ENCODE measurements at places on chromosomes 6 and 20.

DNA sequence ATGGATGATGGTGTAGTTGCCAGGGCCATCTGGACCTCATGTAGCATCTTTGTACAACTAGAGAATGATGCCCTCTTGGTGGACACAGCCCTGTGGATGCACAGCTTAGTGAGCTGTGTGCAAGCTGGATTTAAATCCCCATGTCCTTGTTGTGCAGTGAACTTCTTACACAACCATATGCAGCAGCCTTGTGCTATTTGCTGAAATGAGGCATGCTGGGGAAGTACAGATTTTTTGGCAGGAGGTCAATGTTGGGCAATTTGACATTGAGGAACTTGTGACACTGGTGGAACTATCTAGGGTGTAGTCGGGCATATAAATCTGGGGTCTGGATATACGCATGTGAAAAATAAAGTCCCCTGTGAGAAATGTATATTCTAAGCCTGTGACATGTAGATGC, 5.8 kb upstream of the CDC5L start:
- DNase-seq: peak; percentile 26

DNA sequence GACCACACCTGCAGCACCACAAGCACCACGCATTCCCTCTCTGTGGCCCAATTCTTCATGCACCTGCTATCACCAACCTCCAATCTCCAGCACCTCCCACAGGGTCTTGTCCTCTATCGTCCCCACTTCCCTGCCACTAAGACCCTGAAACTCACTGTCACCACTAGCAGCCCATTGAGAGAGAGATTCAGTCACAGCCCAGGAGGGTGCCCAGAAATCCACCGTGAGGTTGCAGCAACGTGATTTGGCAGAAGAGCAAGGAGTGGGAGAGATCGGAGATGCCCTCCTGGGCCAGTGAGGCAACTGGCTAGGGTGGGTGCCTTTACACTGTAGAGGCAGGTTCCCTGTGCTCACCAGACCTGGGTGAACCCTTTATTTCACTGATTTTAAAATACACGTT, 90.1 kb downstream of the ANKRD60 start:
- DNase-seq: no peak

DNA sequence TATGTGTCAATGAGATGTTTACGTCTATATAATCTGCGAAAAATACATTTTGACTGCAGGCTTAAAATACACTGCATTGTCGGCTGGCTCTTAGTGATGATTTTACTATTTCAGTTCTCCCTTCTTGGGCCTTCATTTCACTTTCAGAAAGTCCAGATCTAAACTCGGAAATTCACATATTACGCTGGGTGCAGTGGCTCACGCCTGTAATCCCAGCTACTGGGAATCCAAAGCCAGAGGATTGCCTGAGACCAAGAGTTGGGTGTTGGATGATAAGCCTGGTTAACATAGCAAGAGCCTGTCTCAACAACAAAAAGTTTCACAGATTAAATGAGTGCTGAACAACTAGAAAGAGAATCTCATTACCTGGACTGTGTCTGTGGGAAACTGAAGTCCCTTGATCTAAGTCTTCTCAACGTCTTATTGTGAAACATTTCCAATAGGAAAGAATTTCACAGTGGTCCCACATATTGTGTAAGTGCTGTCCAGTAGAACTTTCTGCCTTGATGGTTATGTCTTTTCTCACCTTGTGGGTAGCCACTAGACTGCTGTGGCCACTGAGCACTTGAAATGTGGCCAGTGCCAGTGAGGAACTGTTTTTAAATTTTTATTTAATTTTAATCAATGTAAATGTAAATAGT, 1.9 kb downstream of the GINM1 start:
- DNase-seq: no peak

GRCh38 chr6:7138921-7139358, 31.2 kb downstream of the RREB1 start:
- no peak for DNase-seq

GRCh38 chr6:170100046-170100445, 190.8 kb downstream of the DLL1 start:
- DNase-seq: no peak

DNA sequence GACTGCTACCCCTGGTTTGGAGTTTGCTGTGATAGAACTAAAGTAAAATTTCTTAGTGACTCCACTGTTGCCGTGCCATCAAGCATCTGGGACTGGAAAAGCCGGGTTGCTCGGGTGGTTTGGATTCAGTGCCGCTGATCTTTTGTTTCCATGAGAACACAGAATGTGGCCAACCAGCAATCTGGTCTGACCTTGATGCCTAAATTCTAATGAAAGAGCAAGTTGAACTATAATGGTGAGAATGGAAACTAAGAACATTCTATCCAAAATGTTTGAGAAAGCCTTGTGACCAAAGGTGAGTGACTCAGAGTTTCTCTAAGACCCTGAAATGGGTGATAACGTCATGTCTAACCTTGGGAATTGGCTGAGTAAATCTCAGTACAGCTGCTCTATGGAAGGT, 9.9 kb upstream of the PI16 start:
- no peak for DNase-seq

GRCh38 chr6:21612067-21612745, 18.7 kb downstream of the SOX4 start:
- no peak for DNase-seq

All from KG1 (cell line).